Amniotic epithelial cell (primary cell): ENCODE measurements at places on chromosomes 11 and 22.

DNA sequence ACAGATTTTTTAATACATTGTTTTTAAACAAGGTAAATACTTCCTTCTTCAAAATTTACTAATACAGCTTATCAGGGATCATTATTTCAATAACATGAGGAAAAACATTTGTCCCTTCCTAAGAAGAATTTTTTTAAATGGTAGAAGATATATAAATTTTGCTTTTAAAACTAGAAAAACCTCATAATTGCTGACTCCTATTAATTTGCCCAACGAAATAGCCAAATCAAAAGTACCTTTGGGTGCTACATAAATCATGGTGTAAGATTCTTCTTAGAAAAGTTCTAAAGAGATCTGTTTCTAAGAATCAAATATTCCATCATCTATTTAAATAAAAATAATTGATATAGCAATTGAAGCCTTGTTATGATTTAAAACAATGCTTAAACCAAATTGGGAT, 54.9 kb downstream of the CEP57 start:
- DNase-seq: no peak

DNA sequence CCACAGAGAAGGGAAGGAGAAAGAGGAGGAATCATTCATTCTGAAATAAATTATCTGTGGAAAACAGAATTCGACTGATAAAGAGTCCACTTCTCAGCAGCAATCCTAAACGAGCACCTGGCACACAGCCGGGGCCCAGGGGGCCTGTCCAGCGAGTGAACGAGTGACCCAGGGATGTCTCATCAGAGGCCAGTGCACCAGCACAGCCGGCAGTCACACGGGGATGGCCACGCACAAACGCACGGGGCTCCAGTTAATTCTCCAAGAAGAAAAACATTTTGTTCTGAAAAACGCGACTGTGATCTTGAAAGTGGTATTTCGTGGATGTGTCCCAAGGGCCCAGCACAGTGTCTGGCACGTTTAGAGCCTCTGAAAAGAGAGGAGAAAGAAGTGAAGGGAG, 154.6 kb downstream of the BRD1 start:
- DNase-seq: no peak

DNA sequence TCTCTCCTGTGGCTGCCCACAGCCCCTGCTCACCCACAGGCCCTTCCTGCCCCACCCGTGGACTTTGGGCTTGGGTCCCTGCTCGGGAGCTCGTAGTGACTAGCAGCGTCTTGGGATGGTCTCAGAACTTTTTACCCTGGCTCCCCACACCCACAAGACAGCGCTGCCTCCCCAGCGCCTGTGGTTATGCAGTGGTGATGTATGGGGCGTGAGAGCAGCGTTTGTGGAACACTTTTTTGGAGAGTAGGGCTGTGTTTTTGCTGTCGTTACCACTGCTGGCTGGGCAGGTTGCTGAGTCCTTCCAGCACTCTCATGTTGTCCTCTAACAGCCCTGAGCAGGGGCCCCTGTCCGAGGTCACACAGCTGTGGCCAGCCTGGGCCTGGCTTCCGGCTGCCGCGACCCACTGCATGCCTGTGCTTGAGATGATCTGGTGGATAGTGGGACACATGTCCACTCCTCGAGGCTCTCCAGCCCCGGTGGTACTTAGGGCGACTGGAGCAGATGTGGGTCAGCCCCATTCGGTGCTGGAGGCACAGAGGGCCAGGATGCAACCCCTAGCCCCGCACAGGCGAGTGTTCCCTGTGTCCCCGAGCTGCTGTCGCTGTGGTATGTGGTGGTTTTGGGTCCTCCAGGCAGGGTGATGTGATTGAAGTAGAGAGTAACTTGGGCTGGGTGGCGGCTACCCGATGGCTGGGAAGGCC, 7.1 kb upstream of the GRAMD4 start:
- DNase-seq: no peak

DNA sequence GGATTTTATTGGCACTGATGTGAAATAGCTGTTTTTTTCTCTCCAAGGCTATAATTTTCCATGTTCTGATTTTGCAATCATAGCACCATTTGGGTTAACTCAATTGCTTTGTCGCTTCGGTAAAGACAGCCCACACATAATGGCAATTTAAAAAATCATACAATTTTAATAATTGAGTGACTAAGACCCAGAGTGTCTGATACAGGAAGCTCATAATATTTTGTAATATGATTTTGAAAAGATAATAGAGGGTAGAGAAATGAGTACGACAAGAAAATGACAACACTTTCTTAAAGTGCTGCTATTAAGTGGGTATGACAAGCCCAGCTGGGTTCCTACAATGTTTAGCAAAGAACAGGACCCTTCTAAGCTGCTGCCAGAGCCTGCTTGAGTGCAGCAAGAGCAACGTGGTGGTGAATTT, 439.1 kb downstream of the METTL15 start:
- no peak for DNase-seq

- no peak for DNase-seq
These were observed 5.6 kb downstream of the CLCF1 start for GRCh38 chr11:67367761-67368227.
